LHCN-M2 (cell line): ENCODE measurements at places on chromosomes 6 and 20.

- peak; percentile 56 for DNase-seq
Observed at GRCh38 chr6:108966855-108967755, 118.9 kb downstream of the ARMC2 start.

DNA sequence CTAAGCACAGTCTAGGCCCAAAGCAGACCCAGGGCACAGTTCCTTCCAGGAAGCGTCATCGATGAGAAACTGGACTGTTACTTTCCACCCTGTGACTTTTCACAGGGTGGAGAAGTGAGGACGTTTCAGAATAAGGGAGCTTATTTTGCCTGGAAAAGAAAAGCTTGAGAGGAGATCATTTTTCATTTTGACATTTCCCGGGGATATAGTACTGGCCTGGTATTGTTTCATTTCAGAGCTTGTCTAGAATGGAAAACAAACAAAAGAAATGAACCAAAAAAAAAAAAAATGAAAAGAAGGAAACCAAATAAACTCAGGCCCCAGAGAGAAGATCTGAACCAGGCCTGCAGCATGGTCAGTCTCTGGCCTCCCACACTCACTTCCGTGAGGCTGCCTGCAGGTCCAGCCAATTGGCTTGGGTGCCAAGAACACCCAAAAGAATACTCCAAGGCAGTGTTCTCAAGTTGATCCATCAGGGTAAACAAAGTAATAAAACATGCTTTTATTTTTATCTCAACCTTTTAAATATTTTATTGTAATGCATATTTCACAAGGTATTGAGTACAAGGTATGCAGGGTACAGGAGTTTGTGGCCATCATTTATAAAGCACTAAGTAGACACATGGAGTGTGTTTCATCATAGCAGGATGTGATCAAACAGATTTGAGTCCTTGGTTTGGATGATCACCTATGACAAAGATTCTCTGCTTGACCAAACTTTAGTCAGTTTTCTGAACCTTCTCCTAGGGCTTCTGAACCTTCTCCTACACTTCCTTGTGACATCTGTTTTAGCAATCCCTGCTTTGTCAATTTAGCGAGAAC, 176.9 kb upstream of the GGTLC1 start:
- no peak for DNase-seq

DNA sequence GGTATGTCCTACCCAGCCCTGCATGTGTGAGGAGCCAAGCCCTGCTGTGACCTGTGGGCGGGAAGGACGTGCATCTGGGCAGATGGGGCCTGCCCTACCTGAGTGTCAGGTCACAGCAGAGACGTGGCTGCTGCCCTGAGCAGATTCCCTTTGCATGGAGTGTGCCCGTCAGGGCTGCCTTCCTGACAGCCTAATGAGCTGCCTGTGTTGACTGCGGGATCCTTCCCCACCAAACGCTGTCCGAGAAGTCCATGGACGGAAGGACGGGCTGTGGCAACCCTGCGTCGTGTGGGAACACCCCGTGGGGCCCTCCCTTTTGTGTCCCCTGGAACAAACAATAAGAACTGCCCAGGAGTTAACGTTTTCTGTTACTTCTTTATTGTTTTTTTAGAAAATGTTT, 343.2 kb downstream of the CDH4 start:
- DNase-seq = no peak

DNA sequence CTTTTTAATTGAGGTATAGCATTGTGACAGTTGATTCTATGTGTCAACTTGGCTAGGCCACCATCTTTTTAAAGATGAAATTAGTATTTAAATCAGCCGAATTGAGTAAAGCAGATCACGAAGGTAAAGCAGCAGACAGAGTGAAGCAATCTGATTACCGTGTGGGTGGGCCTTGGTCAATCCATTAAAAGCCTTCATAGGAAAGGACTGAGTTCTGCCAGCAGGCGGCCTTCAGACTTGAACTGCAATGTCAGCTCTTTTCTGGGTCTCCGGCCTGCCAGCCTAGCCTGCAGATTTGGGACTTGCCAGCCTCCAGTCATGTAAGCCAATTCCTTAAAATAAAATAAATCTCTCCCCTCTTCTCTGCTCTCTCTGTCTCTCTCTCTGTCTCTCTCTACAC, 22.4 kb upstream of the TGM2 start:
- DNase-seq = no peak

- no peak for DNase-seq
Observed at GRCh38 chr6:13517116-13517515, 29.7 kb upstream of the GFOD1 start.

DNA sequence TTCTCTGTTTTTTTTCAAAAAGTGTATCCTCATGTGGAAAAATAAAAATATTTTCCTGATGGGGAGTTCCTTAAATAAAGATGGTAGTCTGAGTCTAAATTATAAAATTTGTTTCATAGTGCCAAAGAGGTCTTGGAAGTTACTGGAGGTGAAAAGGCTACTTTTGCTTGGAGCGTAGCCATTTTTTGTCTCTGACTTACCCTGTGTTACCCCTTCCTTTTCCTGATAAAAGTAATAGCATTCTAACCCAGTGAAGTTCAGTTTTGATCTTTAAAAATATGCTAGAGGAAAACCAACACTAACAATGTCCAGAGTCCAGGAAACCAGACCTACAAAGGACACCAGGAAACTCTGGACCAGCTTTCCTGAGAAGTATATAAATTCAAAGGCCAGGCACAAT, 112.2 kb upstream of the FOXO3 start:
- no peak for DNase-seq

DNA sequence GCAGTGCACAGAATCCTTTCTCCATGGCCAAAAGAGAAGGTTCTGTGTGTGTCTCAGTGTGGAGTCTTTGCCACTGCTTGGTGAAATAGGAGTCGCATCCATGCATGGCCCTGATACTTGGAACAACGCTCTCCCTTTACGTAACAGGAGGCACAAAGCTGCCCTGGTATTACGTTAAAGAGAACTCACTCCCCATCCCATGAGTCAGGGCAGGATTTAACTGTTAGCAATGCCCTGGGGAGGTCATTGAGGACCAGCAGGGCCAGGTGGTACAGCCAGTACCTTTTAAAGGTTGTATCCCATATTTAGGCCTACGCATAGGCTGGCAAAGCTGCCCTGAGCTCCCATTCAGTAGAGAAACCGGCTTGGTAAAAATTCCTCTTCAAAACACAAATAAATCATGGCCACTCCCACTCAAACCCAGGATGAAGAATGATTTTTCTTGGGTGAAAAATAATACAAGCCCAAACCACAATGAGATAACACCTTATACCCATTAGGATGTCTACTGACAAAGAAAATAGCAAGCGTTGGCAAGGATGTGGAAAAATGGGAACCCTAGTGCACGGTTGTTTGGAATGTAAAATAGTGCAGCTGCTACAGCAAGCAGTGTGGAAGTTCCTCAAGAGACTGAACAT, 37.1 kb downstream of the MYLK4 start:
- DNase-seq = peak; percentile 10

DNA sequence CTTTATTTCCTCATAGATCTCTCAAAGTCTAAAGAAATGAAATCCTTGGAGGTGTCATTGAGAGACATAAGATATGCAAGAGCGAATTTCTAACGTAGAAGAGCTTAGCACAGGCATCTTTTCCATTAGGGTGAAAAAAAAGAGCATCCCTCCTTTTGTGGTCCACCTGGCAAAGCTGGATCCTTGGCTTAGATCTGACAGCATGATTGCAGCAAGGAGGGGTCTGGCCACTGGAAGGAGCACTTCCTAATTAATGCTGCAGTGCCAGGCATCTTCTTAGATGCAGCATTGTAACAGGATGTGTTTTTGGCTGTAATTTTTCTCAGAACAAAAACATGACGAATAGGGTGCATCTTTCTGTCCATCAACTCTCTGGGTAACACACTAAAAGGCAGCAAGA, 60.1 kb upstream of the TFAP2D start:
- DNase-seq = no peak

DNA sequence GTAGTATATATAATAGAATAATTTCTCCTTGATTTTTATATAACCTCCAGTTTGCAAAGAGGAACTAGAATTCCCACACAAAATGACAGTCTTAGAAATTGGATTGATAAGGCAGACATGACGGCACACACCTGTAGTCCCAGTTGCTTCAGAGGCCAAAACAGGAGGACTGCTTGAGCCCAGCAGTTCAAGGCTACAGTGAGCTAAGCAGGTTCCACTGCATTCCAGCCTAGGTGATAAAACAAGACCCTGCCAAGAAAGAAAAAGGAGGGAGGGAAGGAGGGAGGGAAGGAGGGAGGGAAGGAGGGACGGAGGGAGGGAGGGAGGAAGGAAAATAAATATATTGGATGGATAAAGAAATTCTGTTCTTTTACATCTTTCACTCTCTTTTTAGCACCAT, 77.6 kb upstream of the SASH1 start:
- DNase-seq = no peak

GRCh38 chr6:157556671-157557430, 175.9 kb downstream of the ZDHHC14 start:
- no peak for DNase-seq

DNA sequence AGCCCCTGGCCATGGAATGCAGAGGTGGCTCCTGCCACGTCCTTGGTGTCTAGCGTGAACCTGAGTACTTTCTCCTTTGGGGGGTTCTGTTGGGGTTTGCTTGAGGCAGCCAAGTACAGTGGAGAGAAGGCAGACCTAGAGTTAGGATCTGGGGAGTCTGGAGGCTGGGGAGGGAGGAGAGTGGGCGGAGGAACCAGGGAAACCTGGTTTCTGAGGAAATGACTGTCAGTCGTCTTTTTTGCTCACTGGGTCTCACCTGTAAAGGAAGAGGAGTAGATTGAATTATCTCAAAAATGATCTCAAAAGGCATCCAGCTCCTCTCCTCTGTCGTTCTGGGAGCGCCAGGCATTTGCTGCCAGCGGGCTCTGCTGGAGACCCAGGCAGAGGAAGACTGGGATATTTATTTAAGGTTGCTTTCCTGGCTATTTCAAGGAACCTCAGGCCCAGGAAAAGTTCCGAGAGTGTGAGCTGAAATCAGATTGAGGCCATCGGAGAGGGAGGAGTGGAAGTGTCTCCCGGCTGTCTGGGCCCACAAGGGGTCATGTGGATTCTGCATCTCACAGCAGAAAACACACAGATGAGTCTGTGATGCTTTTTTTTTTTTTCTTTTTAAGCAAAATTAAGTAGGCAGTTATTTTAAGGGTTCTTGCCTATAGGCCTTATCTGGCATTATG, 16.1 kb downstream of the EPB41L1 start:
- no peak for DNase-seq

DNA sequence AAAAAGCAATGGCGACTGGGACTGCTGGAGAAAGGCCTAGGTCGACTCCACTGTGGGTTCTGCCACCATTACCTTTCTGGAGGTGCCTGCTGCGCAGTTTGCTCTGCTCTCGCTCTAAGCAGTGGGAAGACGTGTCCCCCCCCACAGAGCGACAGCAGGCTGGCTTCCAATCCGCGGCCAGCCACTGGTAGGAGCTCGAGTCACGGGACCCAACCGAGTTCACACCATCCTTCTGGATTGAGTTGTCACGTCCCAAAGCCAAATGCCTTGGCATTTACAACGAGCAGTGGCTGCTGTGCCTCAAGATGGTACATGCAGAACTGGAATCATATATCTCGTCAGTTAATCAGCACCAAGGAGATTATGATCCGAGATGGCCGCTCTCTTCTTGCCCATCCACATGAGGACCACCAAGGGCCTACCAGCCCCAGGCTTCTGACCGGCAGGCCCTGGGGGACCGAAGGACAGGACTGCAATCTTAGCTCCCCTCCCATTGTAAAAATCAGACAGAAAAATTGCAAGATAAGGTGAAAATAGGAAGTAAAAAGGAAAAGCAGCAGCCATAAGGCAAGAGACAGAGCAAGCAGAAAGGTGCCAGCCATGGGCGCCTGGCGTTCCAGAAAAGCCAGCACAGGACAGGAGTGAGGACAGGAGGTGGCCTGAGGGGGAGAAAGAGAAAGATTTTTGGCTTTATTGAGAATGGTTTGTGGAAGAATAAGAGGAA, 74.4 kb downstream of the TRAM2 start:
- DNase-seq = no peak

GRCh38 chr20:7161690-7162089, 394.2 kb downstream of the BMP2 start:
- no peak for DNase-seq

GRCh38 chr6:42777126-42777822, 4.6 kb upstream of the BICRAL start:
- DNase-seq = peak; percentile 68

DNA sequence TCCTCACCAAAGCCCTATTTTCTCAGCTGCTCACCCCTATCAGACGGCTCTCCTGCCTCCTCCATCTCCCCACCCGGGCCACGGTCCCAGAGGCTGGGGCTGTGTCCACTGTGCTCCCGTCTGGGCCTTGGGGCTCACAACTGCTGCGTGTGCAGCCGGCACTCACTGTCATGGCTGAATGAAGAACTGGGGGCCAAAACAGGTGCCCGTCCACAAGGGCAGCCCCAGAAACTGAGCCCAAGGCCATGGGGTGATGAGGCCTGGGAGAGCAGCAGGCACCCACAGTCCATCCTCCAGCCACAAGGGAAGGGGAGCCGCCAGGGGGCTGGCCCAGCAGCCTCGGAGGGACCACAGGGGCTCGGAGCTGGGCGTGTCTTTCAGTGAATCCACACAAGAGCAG, 159.5 kb downstream of the DLL1 start:
- DNase-seq = no peak

DNA sequence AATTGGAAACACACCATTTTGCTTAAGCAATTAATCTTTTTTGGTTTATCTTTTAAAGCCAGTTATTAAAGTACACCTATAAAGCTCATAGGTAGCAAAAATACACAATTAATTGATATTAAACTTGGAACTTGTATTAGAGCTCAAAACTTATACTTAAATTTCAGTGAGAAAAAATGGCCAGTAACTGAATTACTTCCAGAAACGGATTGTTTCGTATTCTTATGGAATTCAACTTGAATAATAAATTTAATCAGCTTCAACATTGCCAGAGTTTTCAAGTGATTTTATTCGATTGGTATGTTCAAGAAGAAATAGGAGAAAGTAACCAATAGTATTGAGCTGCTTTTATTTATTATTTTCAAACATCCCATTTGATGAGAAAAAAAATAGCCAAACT, 112.7 kb upstream of the PDE10A start:
- DNase-seq = no peak

DNA sequence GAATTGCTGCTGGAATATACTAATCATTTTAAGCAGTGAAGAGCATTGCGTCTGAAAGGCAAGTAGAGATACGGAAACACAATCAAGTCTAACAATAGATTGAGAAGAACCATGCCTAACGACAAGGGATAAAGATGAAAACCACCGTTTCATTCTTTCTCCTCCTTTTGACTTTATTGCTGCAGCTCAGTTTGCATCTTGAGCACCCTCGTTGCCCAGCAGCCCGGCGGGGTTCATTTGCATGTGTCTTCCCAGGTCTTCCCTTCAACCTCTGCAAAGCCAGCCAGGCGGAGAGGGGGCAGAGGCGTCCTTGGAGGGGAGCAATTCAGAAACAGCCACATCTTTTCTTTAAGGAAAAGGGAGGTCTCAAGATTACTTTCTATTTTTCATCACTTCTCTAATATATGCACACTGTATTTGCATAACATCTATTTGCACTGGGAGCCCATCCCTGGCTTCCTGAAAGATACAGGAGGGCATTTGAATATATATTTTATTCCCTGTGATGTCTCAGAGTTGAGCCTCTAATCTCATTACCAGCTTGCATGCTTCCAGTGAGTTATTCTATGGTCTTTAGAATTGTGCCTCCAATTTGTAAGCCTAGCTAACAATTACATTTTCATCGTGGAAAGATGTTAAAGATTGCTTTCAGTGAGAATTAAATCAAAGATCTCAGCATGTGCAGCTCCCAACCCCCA, 18.7 kb upstream of the PXDC1 start:
- DNase-seq = no peak
